CD4-positive, alpha-beta T cell treated with Interleukin-6 for 4 hours (primary cell): ENCODE measurements at places on chromosomes 12 and 14.

DNA sequence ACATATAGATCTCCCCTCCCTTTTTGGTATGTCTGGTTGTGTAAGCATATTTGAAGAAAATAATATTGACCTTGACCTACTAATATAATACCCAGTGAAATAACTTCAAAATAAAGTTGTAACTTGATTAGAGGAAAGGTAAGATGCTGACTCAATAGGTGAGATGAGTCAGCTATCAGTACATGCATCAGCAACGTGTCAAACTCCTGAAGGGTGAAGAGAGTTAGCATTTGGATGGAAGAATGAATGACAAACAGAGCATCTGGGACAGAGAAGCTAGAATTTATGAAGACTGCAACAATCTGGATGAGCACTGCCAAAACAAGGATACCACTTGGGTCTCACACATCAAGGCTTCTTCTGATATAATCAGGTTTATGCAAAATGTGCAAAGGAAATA lies 74.9 kb downstream of the PPP2R5E start:
- peak; percentile 5 for DNase-seq

GRCh38 chr12:117863002-117863709 lies 105.6 kb downstream of the KSR2 start:
- no peak for DNase-seq

DNA sequence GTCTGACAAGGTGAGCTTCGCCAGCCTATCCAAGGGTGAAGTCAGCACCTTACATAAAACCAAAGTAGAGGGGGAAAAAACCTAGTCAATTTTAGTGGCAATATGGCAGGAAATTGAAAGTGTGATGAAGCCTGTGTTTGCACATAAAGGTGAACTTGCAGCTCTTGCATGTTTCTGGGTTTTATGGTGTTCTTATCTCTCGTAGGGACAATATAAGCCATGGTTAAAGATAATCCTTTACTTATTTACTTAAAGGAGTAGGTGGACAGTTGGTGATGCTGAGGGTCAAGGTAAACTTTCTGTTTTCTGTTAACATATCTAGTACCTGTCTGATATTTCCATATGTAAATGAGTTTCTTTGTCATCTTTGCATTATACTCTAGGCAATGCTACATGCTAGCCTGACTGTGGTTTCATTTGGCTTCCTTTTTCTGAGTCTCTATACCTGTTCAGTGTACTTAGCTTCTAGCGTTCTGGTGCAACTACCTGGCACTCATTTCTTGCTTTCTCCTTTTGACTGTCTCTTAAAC lies 32.8 kb downstream of the CCDC91 start:
- peak; percentile 6 for DNase-seq

GRCh38 chr12:19659501-19659900 lies 220.2 kb downstream of the AEBP2 start:
- no peak for DNase-seq

- no peak for DNase-seq
These were observed 44.0 kb downstream of the ZNF664 start for GRCh38 chr12:124017064-124017463.

DNA sequence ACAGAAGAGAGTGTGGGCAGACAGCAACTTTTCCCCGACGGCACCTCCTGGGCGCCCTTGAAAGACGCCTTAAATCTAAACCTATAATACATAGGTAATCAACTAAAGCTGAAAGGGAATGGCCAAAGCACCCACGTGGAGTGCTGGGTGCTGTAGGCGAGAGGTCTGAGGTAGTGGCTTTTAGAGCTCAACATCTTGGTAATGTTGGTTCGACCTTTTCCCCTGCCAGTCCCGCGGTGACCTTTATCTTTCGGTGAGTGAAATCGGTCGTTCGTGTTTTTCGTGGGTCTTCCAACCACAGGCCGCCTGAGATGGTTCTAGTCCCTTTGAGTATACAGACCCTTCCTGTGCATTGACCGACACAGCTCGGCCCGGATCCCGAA lies 9.1 kb downstream of the OR6S1 start:
- DNase-seq, result no peak

- no peak for DNase-seq
These were observed 21.8 kb upstream of the EGLN3 start for GRCh38 chr14:33972583-33973081.

DNA sequence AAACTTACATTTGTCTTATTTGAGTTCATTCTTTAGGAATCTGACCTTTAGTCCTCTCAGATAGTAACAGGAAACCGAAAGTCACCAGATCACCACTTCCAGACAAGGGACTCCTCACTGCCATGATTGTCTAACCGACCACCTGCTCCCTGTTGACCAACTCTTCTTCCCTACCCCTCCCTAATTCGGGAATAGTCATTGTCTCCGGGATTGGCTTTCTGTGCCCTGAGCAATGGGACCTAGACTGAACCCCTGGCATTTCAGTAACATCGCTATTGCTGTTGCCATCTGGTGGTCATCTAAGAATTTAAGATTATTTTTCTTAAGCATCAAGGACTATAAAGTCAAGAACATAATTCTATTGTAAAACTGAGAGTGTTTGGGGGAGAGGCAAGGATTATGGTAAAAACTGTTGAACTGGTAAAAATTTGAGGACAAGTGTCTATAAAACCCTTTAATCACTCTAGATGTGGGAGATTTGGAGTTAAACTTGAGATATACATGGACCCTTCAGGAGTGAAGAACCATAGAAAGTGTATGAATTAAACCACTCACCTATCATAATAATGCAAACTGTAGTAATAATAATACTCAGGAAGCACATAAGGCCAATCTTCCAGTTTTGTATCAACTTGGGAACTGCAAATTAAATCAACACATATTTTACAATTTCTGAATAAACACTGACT lies 6.3 kb downstream of the CLEC2A start:
- DNase-seq, result peak; percentile 26

GRCh38 chr12:102095677-102096263 lies 24.1 kb downstream of the NUP37 start:
- no peak for DNase-seq

GRCh38 chr12:77047341-77048109 lies 17.8 kb downstream of the E2F7 start:
- DNase-seq, result no peak

GRCh38 chr12:58491306-58491705 lies 429.0 kb downstream of the LRIG3 start:
- no peak for DNase-seq

DNA sequence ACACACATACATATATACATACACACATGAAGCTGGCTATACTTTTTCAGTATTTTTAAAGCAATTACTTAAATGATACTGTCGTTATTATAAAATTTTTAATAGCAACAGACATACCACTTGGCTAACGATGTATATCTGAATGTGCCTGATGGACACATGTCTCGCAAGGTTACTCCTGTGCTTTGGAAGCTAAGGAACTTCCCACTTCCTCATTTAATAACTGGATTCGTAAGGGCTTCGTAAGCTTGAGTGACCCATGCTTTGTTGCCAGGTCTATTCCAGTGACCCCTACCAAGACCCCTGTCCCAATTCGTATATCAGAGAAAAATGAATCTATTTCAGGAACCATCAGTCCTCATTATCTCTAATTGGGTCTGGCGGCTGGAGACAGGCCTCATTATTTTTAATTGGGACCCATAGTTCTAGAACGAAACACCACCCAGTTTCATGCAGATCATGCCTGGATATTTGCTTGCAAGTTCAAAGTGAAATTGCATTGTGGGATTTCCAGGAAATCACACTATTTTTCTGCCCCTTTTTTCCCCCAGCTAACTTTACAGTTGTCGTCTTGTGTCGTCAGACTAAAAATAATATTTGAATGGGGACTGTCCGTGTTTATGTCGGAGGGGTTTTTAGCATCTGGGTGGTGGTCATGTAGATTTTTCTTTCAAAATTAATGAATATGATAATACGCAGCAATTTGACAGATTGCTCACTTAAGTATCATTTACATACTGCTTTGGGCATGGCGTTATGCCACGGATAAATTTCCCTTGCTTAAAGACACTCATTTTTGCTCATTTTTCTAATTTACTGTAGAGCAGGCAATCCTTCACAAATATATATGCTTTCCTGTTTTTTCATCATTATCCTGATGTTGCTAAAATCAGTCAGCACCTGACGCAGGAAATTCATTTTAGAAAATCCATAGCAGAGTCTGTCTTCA lies 17.1 kb upstream of the MYO1H start:
- DNase-seq, result no peak

- no peak for DNase-seq
These were observed 138.4 kb upstream of the PARP11 start for GRCh38 chr12:4011597-4011996.

DNA sequence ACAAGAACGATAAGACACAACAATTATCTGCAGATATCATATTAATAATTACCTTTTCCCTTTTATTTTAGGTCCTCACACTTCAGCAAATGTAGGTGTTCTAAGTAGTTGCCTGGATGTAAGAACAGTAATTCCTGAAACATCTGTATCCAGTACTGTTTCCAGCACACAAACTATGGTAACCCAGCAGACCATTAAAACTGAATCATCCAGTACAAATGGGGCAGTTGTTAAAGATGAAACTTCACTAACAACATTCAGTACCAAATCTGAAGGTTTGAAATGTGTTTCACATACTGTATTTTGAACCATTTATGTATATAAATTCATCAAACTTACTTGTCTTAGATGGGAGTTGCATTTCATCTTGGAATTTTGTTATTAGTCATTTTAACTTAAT lies 31.0 kb downstream of the HCFC2 start:
- no peak for DNase-seq
